ENCODE measurements at places on chromosomes 5 and 9.

DNA sequence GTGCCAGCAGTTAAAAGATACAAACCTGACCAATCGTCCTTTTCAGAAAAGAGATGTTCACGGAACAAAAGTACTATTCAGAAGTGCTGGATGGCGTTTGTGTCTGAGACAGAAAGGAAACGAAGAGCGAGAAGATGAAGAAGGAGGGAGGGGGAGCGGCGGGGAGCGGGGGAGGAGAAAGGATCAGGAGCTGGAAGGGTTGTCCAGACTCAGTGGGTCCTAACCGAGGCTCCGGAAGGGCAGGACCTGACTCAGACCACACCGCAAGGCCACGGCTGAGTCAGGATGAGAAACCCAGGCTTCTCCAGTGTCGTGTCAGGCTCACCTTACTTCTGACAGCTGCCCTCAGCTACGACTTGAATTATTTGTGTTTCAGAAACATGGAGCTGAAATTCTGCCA lies 46.2 kb downstream of the PAX5 start:
- DNase-seq, result no peak

GRCh38 chr9:36566813-36567221 lies 5.9 kb upstream of the MELK start:
- no peak for DNase-seq

GRCh38 chr5:138762110-138762509 lies 8.9 kb downstream of the CTNNA1 start:
- no peak for DNase-seq

DNA sequence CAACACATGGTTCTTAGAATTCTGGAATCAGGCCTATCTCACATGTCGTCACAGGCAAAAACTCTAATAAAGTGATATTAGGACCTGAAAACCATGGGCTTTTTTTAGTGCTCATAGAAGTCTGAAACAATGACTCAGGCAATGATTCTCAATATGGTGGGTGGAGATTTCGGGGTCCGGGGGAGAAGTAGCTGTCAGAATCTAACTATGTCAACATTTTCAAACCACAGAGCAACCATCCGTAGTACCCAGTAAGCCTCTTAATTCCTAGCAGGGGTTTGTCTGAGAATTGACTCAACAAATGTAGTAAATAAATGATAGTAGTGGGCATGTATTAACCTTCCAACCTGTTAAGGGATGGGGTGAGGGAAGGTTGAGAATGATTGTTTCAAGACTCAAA lies 2.6 kb downstream of the AMACR start:
- no peak for DNase-seq

All from NCI-H187 treated with DMSO at 0.1 percent for 48 hours (cell line).